ENCODE measurements at places on chromosomes 1 and 21.

GRCh38 chr21:38979271-38980121 is 173.8 kb downstream of the ETS2 start:
- peak; percentile 67 for DNase-seq

DNA sequence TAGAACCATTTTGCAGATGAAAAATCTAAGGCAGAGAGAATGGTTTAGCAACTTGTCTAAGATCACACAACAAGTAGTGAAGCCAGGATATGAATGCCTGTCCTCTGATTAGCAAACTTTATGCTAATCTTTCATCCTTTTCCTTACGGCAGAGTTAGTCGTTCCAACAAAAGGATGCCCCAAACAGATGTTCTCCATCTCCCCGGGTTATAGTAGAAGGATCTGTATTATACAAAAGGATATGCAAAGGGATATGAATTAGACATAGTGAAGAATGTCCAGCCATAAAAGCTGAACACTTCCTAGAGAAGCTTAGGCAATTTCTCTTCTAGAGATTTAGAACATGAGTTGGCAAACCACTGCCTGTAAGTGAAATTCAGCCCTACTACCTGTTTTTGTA is 291.6 kb upstream of the DUSP10 start:
- DNase-seq, result no peak

DNA sequence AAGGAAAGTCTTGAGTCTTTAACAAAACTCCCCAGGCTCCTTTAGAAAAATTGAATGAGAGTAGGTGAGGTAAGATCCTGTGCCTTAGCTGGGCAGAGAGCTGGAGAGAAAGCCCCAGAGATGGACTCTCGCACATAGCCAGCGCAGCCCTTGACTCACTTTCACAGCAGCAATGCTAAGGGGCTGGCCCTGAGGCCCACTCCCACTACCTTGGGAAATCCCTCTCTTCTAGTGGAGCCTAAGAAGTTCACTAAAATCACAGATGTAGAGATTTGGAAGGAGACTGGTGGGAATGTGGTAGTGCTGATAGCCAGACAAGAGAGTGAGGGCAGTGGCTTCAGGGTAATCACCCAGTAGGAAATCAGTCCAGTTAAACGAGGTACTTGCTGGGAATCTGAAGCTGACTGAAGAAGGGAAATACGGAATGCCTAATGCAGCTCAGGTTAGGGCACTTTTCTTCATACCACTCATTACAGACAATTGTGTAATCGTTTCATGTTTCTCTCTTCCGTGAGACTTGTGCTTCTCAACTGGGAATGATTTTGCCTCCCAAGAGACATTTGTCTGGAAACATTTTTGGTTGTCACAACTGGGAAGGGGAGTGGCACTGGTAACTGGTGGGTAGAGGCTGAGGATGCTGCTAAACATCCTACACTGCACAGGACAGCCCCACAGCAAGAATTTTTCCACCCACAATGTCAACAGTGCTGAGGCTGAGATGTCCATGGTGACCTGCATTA is 42.4 kb upstream of the LRRC8C start:
- DNase-seq, result no peak

GRCh38 chr1:158154501-158154900 is 26.2 kb upstream of the CD1D start:
- DNase-seq, result no peak

DNA sequence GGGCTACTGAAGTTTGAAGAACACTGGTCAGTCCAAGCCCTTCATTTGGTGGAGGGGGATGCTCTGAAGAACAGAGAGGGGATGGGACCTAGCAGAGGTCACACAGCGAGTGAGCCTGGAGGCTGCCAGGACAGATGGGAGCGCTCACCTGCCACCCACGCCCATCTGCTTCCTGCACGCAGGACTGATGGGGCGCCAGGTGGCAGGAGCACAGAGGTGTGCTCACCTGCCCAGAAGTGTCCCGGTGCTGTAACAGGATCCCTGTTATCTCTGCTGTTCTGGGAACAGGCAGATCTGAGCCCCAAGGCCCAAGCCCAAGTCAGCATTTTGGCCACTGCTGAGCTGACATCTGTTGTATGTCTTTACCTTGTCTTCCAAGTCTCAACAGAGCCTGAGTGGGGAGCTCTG is 40.5 kb downstream of the EPHB2 start:
- DNase-seq, result no peak

DNA sequence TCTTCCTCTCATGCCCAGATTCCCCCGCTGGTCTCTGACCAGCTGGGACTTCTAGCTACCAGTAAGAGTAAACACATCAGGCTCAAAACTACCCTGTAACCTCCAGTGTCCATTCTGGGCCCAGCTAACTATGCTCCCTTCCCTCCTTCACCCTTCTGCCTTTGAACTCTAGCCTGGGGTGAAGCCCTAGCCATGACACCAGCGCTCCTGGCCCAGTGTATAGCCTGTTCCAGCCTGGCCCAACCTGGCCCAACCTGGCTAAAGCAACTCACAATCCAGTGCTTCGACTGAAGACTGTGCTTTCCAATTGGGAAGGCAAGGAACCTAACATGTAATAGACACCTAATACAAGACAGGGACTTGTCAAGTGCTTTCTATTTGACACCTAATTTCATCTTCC is 27.6 kb downstream of the CSMD2 start:
- DNase-seq, result no peak

DNA sequence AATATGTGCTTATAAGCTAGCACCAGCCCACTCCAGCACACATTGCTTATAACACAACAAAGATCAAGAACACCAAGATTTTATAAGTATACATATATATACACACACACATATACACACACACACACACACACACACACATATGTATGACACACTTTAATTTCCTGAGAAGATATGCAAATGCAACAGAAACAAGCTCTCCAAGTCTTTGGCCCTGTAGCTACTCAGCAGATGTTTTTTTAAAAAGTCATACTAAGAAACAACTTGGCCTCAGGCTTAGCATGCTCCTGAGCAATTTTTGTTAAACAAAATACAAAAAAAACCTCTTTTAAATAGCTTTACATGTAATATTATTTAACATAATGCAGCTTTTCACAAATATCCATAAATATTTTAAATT is 11.1 kb downstream of the TNFSF18 start:
- DNase-seq, result no peak

DNA sequence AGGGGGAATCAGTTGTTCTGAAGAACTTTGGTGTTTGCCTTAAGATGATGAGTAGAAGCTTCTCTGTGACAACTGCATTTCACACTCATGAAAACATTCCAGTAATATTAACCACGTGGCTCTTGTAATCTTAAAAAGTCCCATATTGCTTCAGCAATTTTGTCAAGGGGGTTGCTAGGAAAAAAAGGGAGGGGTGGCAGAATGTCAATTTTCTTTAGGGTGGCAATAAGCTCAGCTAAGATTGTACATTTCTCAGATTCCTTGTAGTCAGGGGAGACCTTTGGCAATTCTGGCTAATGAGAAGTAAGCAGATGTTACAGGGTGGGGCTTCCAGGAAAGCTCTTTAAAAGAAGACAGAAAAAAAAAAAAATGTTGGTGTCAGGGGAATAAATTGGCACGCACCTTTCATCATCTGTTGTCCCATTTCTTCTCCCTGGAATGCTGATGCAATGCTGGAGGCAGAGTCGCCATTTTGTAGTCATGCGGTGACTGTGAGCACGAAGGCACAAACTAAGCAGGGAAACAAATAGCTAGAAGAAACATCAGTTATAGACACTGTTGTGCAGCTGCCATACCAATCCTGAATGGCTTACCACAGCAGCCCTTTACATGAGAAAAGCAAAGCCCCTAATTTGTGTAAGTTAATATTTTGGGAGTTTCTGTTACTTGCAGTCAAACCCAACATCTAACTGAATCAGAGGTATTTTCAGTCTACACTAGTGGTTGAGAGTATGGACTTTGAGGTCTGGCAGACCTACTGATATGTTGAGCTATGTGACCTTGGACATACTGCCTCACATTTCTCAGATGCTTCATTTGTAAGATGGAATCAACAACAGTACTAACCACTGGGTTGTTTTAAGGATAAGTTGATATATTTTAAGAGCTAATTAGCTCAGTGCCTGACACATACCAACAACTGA is 56.1 kb upstream of the MRPS6 start:
- DNase-seq, result no peak

DNA sequence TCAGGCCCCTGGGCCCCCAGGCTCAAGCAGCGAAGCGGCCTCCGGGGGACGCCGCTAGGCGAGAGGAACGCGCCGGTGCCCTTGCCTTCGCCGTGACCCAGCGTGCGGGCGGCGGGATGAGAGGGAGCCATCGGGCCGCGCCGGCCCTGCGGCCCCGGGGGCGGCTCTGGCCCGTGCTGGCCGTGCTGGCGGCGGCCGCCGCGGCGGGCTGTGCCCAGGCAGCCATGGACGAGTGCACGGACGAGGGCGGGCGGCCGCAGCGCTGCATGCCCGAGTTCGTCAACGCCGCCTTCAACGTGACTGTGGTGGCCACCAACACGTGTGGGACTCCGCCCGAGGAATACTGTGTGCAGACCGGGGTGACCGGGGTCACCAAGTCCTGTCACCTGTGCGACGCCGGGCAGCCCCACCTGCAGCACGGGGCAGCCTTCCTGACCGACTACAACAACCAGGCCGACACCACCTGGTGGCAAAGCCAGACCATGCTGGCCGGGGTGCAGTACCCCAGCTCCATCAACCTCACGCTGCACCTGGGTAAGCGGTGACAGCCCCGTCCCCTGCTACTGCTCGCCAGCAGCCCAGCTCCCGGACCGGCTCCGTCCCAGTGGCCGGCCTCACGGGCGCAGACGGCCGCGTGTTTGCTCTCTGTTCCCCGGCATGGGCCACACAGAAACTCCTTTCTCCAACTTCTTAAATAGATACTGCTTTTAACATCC is 539 bp downstream of the LAMC1 start:
- DNase-seq, result peak; percentile 13

GRCh38 chr1:236064674-236065508 is at the start of gene NID1:
NID1 (minus strand) TSS chr1:236065090; CDS start chr1:236065079, 11 bp downstream.
- DNase-seq, result peak; percentile 39

GRCh38 chr1:172917972-172918371 is 132.8 kb downstream of the TNFSF18 start:
- DNase-seq, result no peak

DNA sequence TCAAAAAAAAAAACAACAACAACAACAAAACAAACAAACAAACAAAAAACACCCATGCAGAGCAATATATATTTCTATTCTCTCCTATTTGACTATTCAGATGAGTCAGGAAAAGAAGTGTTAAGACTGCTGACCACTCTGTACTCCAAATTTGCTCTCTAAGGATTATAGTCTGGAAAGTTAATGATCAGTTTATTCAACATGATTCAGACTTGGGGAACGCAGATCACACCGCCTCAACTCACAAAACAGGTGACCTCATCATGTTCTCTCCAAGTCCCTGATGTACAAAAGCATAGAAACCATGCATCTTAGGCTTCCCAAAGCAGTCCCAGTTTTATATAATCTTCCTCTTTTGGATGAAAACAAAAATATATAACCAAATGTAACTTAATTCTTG is 51.9 kb upstream of the PRRC2C start:
- DNase-seq, result no peak

- no peak for DNase-seq
Measured at GRCh38 chr21:17427831-17428483, 84.9 kb upstream of the CXADR start.

DNA sequence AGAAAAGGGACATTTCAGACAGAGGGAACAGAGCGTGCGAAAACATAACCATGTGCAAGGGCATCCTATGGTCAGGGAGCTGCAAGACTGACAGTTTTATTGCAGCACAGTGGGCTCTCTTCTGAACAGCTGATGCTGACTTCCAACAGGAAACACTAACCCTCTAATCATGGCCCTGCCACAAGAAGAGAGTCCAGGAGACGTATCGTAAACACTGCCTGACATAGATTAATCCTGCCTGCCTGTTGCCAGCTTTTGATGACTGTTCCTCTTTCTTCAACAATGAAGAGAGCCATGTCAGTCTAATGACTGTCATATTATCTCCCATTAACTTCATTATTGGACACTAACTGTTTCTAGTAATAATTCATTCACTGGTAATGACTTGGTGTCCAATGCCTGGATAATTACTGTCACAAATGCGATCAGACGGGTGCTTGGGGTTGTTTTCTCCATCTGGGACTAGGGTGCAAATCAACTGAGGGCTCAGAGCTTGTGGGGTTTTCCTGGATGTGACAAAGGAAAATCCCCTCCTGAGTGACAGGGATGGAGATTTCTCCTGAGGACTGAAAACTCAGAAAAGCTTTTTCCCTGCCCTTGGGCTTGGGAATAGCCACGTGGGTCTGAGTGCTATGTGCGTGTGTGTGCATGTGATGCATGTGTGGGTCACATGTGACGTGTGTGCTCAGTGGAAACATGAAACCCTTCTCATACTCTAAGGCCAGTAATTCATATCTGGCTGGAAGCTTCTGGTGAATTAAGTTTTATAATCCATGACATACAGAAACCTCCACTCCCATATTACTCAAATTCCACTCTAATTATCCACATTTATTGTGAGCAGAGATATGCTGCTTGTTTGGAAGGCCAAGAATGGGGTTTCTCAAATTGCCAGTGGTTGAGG is 144.0 kb upstream of the PLXNA2 start:
- DNase-seq, result no peak

DNA sequence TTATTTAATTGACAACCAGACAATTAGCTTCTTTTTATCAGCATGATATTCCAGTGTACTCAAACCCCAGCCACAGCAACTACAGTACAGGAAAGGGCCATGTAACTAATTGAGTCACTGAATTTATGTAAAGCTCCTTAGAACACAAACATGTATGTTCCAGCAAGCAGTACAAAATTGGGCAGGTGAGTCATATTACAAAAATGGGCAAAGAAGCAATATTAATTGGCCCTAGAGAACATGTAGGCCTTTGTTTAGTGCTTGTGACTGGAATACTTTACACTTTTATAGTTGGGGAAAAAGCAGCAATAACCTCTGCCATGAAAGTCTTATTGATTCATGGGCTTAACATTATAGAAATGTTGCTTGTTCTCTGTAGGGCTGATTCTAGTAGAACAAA is 31.8 kb downstream of the CLEC20A start:
- DNase-seq, result no peak

DNA sequence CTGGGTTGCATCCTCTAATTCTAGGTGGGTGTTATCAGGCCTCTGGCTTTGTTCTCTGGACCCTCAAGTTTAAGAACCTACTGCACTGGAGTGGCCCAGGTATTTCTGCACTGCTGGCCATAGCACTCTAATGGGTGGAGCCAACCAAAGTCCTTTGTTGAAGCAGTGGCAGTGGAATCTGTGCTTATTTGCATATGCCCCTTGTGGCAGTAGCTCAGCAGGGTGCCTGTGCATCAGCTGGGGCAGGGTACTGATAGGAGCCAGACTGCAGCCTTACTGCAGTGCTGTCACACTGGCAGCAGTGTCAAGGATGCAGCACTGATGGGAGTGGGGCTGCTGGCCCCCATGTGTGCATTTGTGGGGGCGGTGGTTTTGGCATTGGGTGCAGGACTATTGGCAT is 660.6 kb downstream of the LRRIQ3 start:
- no peak for DNase-seq

GRCh38 chr1:179881642-179882252 is 338 bp upstream of the TOR1AIP1 start:
- DNase-seq, result no peak

- no peak for DNase-seq
Measured at GRCh38 chr1:92273039-92273438, 25.7 kb downstream of the GLMN start.

GRCh38 chr1:107835151-107835670 is 129.8 kb downstream of the VAV3 start:
- DNase-seq, result no peak

Measured in suppressor macrophage (primary cell).